ENCODE measurements at places on chromosomes 13 and 19.

- H3K27me3 ChIP-seq, result no peaks in the 10 kb centered on the region
- peak overlapping the region; percentile 98 for H3K27ac ChIP-seq
- H3K4me1 ChIP-seq, result peaks cover 6% of the 10 kb centered on the region
- no peak for DNase-seq
- peak overlapping the region; percentile 78 for H3K4me3 ChIP-seq
- H3K36me3 ChIP-seq, result no peaks in the 10 kb centered on the region
Measured at GRCh38 chr13:48532256-48532505, 699 bp downstream of the RCBTB2 start.

DNA sequence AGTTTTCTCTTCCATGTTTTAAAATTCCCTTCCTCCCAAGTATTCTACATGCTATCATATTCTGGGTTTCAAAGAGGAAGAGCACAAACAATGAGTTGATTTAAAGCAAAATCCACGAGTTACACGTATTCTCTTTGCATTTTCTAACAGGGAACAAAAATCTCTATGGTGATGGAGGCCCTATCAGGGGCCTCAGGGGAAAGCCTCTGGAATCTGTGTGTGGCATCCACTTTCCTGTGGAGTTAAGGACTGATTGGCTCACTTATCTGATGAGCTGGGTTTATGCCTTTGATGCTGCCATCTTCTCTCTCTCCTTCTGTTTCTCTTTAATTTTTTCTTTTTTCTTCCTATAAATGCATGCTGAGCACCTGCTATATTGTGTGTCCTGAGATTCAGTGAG is 14.8 kb downstream of the OLFM4 start:
- no peaks in the 10 kb centered on the region for H3K36me3 ChIP-seq
- no peak overlapping the region for H3K4me3 ChIP-seq
- no peak overlapping the region for H3K27ac ChIP-seq
- no peaks in the 10 kb centered on the region for H3K4me1 ChIP-seq
- no peak for DNase-seq

GRCh38 chr19:6564393-6564792 is 26.6 kb downstream of the CD70 start:
- no peak overlapping the region for H3K27ac ChIP-seq
- no peak for DNase-seq
- no peak overlapping the region for H3K4me3 ChIP-seq
- H3K4me1 ChIP-seq, result no peaks in the 10 kb centered on the region

DNA sequence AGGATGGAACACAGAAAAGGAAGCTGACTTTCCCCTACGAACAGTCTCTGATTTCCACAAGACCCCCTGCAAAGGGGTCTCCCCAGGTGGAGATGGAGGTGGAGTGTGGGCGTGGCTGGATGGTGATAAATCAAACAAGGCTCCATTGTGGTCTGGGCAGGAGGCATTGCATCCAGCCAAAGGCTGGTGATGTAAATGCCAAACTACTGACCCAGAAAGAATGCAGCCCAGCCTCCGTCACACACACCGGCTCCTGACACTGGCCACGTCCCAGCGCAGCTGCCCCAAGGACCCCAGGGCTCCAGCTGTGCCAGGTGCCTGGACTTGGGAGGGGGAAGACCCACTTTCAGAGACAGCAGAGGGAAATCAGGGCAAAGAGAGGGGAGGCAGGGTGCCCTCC is 6.3 kb downstream of the SLC7A1 start:
- H3K36me3 ChIP-seq, result no peaks in the 10 kb centered on the region
- H3K27me3 ChIP-seq, result no peaks in the 10 kb centered on the region
- H3K27ac ChIP-seq, result no peak overlapping the region
- no peak for DNase-seq
- H3K4me1 ChIP-seq, result no peaks in the 10 kb centered on the region
